ENCODE measurements at places on chromosomes 6 and 20.

DNA sequence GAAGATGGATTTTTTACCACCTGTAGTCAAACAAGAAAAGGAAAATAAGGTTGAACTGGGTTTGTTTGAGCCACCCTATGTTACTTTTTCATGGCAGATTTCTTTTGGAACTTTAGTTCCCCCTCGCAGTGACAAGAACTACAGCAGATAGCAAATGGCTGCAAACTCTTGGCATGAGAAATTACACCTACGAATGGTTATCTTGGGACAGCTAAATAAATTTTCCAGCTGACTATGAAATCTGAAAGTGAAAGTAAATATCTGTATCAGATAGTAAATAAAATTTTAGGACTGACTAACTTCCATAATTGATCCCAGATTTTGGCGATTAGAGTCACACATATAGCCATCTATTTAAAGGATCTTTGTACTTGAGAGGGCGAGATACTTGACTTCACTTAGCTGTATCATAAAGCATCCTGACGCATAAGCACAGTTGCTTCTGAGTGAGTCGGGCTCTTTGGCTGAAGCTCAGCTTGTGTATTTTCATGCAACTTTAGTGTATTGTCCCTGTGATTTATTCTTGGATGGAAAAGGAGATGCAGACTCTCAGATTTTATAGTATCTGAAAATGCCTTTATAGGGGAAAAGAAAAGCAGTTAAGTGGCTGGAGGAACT, 125.3 kb upstream of the B3GAT2 start:
- DNase-seq = no peak

GRCh38 chr6:75418233-75418632, 75.4 kb downstream of the FILIP1 start:
- no peak for DNase-seq

- no peak for DNase-seq
These were observed 27.6 kb downstream of the PARD6B start for GRCh38 chr20:50758992-50759391.

DNA sequence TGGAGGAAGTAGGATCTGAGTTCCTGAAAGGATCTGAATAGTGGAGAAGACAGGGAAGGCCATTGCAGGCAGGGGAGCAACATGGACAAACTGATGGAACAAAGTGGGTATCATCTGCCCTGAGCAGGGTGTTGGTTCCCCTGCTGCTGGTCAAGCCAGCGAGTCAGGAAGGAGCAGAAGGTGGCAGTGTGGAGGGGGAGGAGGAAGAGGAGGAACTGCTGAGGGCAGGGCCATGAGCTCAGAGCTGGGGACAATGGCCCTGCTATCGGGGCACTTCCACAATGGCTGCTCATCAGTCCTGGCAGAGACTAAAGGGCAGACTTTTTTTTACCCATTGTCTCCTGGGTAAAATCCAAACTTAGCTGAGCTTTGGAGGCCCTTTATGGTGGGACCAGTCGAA, 13.6 kb downstream of the CNBD2 start:
- no peak for DNase-seq

- peak; percentile 56 for DNase-seq
These were observed 516 bp downstream of the LRRC1 start for GRCh38 chr6:53795340-53795701.

DNA sequence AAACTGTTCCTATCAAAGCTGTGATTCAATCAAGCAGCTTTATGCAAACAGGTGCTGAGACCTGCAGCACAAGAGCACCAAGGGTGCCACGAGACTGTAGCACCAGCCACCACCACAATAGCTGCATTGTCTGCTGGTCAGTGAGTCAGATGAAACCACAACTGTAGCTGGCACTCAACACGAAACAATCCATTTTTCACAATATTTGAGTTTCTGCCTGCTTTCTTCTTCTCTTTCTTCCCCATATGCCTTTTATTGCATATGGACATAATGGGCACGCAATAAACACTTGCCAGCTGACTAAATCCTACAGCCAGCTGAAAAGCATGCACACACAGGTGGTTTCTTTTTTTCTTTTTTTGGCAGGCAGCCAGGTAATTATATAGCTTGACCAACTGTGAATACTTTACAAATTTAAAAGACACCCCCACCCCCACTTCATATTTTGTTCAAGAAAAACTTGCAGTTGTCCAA, 16.6 kb downstream of the SLC2A12 start:
- peak; percentile 62 for DNase-seq

- no peak for DNase-seq
These were observed 112.4 kb upstream of the ARG1 start for GRCh38 chr6:131460614-131461000.

DNA sequence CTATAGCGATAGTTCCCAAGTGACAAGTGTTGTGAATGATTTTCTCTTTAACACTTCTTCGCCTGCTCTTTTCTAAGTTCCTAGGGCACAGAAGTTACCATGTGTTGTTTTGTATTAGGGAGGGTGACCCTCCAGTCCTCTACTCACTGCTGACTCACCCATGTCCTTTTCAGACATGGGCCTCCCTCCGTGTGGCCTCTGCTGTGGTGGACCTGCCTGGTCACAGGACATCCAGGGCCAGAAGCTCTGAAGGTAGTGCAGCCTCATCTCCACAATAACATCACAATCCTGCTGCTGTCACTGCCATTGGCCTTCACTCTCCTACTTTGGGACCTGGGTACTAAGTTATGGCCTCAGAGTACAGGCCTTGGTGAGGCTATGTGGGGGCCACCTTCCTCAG, 87.1 kb upstream of the TNFAIP3 start:
- no peak for DNase-seq

DNA sequence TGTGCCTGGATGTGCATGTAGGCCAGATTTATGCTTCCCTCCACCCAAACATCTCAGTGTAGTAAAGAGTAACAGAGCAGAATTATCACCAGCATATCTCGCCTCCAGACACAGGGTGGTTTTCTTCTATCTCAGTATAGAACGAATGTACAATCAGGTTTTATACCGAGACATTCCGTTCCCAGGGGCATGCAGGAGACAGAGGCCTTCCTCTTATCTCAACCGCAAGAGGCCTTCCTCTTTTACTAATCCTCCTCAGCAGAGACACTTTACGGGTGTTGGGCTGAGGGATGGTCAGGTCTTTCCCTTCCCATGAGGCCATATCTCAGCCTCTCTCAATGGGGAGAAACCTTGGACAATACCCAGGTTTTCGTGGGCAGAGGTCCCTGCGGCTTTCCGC, 36.4 kb upstream of the MC3R start:
- DNase-seq = no peak

- no peak for DNase-seq
These were observed 128.7 kb downstream of the RIN2 start for GRCh38 chr20:19886661-19887288.

- no peak for DNase-seq
These were observed 12.8 kb upstream of the SASH1 start for GRCh38 chr6:148329596-148330381.

GRCh38 chr20:38300438-38300837, 3.5 kb upstream of the BPI start:
- DNase-seq = no peak

DNA sequence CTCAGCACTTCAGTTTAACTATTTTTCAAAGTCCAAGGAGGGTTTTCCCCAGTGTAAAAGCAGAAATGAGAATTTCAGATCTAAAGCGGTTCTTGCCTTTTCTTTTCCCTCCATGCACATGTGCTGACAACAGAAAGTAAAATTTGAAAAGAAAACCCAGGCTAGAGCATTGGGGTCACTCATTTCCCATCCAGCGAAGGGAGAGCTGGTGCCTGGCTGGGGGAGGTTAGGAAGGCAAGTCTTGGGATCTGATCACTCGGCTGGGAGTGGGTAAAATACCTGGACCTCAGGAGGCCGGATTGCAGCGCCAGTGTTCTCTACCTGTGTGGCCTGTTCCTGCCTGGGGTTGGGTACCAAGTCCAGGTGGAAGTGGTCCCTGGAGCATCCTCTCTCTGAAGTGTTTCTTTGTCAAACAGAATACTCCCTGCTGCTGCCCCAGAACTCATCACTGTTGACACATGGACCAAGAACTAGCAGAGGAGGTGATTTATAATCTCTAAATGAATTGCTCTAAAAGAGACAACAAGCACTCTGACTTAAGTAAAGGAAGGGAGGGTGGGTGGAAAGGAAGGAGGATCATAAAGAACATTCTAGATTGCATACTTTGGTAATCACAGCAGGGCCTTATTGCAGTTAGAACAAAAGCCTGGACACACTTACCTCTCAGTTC, 136.0 kb downstream of the MTHFD1L start:
- DNase-seq = no peak

DNA sequence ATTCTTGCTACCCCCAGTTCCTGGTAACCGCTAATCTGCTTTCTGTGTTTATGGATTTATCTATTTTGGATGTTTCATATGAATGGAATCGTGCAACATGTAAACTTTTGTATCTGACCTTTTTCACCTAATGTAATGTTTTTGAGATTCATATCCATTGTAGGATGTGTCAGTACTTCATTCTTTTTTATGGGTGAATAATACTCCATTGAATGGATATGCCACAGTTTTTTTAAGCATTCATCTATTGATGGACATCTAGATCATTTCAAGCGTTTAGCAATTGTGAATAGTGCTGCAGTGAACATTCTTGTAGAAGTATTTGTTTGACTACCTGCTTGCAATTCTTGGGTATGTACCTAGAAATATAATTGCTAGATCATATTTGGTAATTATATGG, 13.0 kb downstream of the KDM1B start:
- no peak for DNase-seq

DNA sequence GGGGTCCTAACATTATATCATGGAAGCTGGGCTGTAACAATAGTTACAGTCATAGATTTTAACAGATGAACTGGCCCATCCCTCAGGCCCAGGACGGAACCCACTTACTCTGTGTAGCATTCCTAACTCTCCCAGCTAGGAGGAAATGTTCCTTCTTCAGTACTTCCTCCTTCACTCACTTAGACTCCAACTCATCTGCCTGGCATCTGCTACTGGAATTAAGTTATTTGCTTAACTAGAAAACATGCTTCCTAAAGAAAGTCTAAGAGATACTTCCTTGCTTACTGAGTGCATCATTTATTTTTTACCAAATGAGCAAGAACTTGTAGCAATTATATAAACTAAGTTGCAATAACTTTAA, 20.5 kb downstream of the GCLC start:
- DNase-seq = no peak
